ENCODE measurements at places on chromosomes 2 and 18.

DNA sequence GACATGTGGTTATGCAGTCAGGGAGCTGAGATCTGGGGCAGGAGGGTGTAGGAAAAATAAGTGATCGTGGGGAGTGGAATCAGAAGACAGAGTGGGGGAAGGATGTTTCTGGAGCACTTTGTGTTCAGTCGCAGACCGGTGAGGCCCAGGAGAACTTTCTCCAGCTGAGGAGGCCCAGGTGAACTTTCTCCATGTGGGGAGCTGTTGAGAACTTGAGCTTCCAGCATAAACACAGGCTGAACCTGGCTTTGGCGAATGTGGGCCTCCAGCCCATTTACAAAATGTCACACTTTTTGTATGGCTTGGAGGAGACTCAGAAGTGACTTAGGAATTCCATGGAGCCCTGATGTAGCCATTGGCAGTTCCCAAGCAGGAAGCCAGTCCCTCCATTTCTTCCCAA lies 108.5 kb downstream of the VAPA start:
- no peak for DNase-seq

DNA sequence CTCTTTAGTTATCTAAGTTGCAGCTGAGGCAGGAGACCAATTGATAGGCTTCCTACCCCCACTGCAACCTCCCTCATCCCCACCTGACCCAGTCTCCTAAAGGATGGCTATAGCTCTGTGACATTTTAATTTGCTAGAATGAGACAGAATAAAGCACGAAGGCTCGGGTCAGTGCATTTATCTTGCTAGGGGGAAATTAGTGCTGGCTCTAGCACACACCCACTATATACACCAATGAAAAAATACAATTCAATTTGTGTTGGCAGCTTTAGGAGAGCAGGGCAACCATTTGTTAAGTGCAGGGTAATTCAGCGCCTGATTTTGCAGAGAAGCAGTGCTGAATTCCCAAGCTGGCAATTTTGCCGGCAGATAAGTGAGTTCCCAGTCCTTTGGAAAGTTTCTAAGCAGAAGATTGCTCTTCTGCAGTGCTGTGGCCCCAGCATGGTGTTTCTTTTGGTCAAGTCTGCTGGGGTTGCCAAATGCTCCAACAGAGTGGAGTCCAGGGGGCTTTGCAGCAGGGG lies 346.0 kb downstream of the ALK start:
- no peak for DNase-seq

- no peak for DNase-seq
Observed at GRCh38 chr2:182907081-182907830, 40.8 kb upstream of the FRZB start.

- DNase-seq: no peak
Observed at GRCh38 chr2:176193048-176193447, 4.6 kb downstream of the HOXD1 start.

GRCh38 chr2:236938126-236938525 lies 147.6 kb upstream of the COPS8 start:
- DNase-seq: no peak

- DNase-seq: no peak
Observed at GRCh38 chr2:123958011-123958410, 67.1 kb upstream of the CNTNAP5 start.

DNA sequence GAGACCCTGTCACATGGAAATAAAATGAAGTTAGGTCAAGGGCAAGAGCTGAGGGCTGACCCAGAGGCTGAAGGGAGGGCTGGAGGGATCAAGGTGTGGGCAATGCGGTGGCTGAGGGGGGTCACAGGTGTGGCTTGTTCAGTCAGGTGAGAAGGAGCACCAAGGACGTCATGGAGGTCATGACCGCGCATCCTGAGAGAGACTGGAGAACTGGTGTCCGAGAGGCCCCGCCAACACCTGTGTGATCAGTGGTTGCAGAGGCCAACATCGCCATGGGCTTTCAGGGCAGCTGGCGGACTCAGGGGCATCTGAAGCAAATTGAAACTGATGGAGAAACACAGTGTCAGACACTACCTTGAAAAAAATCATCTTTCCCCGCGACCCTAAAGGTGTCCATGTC lies 13.0 kb downstream of the TOGARAM2 start:
- DNase-seq: no peak

GRCh38 chr18:77006305-77007175 lies 126.0 kb downstream of the MBP start:
- no peak for DNase-seq

DNA sequence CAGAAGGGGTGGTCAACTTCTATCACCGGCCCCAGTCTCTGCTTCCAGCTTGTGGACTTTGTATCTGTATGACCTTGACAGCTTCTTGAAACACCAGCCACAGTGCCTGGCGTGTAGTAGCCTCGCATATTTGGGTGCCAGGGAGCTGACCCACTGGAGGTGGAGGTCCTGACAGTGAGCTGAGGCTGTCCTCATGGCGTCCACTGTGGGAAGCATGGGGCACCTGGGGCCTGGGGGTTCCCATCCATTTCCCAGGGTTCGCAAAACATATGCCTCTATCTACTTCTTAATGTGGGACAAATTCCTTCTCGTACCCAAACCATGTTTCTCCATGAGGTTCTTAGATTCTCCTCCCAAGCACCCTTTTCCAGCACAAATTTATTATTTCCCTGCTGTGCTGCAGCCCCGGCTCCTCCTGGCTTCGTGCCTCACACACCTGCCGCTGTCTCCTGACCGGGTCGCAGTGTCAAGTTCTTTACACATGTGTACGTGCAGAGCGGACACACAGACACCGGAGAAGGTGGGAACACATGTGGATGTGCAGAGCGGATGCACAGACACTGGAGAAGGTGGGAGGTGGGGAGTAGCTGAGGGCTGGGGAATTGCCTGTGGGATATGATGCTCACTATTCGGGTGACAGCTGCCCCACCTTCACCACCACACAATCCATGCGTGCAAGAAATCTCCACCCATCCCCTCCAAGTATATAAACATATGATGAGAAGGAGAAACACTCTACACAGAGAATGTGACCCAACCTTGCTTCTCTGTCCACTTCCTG lies 23.4 kb downstream of the TMEM18 start:
- DNase-seq: no peak

- no peak for DNase-seq
Observed at GRCh38 chr2:36526226-36526625, 71.7 kb downstream of the FEZ2 start.

DNA sequence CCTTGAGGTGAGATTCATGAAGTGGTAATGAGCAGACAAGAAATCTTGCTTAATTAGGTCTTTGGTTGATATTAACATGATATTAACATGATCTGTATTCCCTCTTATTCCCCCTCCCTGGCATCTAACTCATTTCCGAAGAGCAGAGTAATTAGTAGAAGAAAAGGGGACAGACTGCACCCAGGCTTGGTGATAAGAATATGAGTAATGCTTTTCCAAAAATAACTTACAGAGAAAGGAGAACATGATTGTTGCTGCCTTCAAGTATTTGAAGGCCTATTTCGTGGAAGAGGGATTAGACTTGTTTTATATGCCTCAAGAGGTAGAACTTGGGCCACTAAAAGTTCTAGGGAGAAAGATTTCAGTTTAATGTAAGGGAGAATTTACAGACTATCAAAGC lies 130.6 kb upstream of the ATP5MC3 start:
- DNase-seq: no peak

- DNase-seq: no peak
Observed at GRCh38 chr2:230953845-230954244, 28.8 kb upstream of the GPR55 start.
